ENCODE measurements at places on chromosomes 4 and X.

DNA sequence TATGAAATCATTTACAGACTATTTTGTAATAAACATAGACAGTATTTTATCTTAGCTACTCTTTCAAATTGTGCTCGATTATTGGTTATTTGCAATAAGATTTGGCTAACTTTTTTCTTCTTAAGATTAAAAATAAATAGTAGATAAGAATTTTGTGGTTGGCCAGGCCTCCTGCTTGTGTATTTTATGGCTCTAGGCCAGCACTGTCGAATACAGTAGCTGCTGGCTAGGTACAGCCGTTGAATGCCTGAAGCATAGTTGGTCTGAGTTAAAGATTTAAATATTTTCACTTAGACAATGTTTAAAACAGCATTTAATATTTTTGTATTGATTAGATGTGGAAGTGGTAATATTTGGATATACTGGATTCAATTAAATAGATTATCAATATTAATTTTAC, 481.0 kb downstream of the SPRY1 start:
- no peak for DNase-seq

DNA sequence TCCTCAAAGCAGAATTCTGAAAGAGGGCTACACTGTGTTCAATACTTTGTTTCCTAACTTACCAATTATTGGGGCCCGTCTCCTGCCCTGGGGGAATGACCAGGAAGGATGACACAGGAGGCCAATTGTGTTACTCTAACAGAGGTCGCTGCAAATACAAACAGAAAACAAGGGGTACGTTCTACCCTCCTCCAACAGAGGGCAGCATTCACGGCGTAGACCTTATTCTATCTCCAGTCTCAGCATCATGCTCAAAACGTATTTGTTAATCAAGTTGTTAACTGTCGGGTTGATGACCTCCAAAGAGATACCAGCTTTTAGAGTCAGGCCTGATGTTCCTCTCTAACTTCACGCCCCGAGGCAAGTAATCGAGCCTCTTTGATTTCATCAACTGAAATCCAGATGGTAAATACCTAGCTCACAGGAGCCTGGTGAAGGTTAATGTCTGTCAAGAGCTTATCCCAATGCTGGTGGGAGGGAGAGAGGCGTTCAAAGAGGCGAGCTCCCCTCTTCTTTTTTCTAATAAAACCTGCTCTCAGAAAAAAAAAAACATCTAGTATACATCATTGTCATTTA, 181.0 kb upstream of the KCNIP4 start:
- no peak for DNase-seq

GRCh38 chrX:107699616-107700015, 71.3 kb downstream of the PRPS1 start:
- DNase-seq, result no peak

DNA sequence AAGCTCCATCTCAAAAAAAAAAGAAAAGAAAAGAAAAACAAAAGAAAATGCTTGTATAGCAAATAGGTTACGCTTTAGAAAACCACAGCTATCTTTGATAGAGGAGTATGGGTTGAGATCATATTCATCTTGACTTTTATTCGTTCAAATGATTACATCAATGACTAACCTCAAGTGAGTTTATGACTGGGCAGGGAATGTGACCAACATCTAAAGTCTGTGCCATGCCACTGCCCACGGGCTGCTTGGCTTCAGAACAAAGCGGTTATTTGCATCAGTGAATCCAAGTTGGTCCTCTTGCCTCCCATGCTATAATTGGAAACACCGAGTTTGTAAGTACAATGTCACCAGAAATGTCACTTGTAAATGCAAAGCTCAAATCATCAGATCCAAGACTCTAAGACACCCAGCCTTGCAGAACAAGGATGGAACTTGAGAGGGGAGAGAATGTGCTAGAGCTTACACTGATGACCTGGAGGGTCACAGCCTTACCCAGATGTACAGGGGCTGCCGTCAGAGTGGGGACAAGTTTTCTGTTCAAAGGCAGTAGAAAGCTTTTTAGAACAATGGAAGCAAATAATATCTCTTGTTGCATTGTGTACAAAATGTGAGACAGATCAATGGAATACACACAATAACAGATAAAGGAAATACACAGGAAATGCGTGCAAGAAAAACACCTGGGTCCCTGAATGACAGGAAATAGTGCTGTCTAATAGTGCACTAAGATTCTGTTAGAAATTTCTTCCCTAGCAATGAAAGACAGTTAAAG, 8.4 kb upstream of the OPN1LW start:
- DNase-seq, result peak; percentile 30

GRCh38 chrX:739611-740010, 109.0 kb downstream of the SHOX start:
- DNase-seq, result no peak

DNA sequence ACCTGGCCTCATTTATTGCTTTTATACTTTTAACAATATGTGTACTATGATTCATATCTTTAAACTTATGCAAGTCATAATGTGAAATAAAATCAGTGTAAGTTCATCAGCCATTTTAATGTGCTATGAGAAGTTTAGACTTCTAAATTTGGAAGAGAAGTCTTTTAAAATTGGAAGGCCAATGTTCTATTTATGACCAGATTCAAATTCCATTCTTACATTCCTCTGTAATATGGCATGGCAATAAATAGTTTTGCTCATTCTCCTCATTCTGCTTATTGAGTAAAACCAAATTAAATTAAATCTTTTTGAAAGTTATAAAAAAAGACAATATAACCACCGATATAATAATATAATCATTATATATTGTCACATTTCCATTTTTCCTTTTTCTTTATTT, 126.2 kb downstream of the SORBS2 start:
- no peak for DNase-seq

DNA sequence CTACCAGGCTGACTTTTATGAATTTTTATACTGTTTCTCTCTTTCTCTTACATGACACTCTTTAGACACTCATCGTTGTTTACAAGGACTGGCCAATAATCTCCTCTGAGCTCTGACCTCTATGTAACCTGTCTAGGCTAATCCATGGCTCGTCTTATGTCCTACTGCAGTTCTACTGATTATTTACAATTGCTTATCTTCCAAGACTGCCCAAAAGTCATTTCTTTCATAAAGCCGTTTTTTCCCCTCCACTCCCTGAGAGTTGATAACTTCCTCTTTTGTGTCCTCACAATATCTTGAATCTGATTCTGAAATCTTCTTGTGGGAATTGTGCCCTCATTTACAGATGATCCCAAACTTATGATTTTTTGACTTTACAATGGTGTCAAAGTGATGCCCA, 18.3 kb upstream of the SNCA start:
- DNase-seq, result no peak

DNA sequence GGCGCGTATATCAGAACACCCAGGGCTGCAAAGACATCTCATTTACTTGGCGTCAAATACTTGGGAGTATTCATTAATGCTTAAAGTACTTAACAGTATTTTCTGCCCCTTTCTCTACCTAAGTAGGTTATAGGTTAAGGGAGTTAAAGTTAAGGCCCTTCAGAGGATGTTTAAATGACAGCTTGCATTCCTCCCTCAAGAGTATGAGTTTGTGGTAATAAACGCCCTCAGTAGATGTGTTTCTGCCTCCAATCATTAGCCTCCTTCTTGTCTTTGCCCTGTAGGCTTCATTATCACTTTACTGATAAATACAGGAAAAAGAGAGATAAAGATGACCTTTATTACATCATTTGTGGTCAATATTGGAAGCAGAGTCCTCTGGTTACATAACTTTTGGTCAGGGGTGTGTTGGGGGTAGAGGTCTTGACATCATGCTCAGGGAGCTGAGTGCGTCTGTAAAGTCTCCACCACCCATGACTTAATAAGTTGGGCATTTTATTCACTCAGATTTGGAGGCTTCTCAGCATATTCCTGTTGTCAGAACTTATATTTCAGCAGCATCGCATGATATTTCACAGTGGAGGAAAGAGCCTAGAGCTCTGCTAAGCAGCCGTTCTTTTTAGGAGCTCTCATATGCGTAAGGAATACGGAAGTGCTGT, 145.9 kb downstream of the CPE start:
- no peak for DNase-seq

- DNase-seq, result no peak
Observed at GRCh38 chr4:30495251-30495650, 224.9 kb upstream of the PCDH7 start.

GRCh38 chr4:77560170-77560569, 45.5 kb upstream of the CXCL13 start:
- DNase-seq, result no peak

DNA sequence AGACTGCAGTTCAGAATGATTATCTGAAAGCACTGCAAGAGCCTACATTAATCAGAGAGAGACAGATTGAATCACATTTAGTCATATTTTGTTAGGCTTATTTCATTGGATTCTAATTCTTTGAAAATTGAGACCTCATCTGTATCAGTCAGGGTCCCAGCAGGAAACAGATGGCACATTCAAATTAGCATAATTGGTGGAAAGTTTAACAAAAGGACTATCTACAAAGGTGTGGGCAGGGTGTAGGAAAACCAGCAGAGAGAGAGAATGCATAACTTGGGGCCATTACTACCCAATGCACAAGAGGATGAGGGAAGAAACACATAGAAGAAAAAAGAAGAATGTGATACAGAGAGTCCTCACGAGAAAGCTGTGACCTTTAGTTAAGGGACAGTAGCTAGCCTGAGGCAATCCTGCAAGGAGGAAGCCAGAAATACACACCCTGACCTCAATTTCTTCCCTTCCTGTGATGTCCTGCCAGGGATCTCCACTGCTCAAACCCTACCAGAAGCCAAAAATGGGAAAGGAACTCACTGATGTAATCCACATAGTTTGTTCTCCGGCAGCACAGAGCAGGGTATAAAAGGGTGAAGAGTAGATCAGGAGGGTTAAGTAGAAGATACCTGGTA, 17.7 kb upstream of the XKRX start:
- no peak for DNase-seq

DNA sequence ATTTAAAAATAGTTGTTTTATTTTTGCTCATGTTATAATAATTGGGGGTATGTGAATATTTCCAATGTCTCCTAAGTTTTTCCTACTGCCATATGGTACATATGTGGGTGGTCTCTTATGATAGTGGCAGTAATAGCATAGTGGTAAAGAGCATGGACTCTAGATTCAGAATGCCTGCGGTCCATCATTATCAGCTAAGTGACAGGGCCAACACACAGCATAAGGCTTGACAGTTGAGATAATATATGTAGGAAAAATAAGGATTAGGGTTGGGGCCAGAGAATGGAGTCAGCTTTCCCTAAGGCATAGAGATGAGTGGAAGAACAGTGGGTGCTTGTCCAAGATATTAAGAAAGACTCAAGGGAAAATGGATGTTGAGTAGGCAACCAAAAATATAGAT, 2707.5 kb downstream of the PCDH7 start:
- no peak for DNase-seq

GRCh38 chr4:56271131-56271530, 116.2 kb downstream of the AASDH start:
- no peak for DNase-seq

GRCh38 chrX:12986886-12987285, 12.0 kb downstream of the TMSB4X start:
- DNase-seq, result no peak

GRCh38 chrX:3299636-3300035, 46.8 kb downstream of the MXRA5 start:
- no peak for DNase-seq

DNA sequence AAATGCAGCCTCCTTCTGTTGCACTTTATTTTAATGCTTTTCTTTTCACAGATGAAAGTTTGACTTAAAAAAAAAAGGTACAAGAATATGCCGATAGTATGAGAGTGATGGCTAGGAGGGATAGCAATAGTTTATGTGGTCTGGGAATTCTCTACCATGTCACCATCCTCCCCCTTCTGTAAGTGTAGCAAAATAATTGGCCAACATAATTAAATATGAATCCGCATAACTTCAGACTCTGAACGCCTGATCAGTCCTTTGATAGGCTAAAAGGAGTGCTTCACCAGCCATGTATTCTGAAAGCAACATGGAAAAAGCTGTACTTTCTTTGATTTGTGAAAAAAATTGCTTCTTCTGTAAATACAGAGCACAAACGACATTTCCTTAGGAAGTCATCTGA, 95.7 kb upstream of the TTC29 start:
- DNase-seq, result no peak

DNA sequence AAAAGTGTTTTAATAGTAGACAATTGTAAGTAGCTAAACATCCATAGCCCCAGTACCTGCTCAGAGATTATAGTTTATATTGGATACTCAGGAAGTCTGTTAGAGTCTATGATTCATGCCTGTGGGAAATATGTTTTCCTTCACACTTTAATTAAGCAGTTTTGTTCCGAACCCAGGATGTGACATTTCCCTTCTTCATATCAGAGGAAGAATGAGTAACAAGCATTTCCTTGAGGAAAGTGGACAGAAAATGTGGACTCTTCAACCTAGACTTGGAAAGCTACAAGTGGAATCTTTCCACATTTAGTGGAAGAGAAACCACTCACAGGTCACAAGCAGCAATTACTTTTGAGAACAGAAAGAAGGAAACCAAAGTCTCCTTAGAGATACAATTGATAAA, 419.4 kb downstream of the C4orf33 start:
- DNase-seq, result no peak

- no peak for DNase-seq
Observed at GRCh38 chrX:47181301-47181700, 12.3 kb upstream of the UBA1 start.

GRCh38 chr4:182301736-182302135, 58.5 kb downstream of the TENM3 start:
- no peak for DNase-seq

GRCh38 chrX:40008791-40009461, 88.8 kb downstream of the BCOR start:
- DNase-seq, result no peak

GRCh38 chr4:139556071-139556723, at the start of gene SETD7:
SETD7 (minus strand) TSS chr4:139556219; CDS start chr4:139556137, 82 bp downstream.
- DNase-seq, result peak; percentile 46

DNA sequence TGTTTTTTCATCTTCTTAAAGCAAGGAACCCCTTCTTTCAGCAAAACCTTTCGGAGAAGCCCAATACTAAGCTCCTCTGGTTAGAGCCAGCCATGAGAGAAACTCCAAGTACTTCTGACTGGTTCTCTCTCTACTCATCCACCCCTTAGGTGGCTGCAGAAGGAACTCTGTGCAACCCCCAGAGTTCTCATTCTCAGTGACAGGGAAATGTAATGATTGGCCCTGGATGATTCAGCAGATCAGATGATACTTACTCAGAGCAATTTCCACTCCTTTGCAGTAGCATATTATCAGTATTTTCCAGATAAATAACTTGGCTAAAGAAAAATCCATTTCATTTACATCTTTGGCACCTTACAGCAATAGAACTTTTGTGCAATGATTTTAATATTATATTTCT, 3.2 kb downstream of the SPP1 start:
- DNase-seq, result no peak

- no peak for DNase-seq
Observed at GRCh38 chrX:25206778-25207177, 191.0 kb upstream of the ARX start.

DNA sequence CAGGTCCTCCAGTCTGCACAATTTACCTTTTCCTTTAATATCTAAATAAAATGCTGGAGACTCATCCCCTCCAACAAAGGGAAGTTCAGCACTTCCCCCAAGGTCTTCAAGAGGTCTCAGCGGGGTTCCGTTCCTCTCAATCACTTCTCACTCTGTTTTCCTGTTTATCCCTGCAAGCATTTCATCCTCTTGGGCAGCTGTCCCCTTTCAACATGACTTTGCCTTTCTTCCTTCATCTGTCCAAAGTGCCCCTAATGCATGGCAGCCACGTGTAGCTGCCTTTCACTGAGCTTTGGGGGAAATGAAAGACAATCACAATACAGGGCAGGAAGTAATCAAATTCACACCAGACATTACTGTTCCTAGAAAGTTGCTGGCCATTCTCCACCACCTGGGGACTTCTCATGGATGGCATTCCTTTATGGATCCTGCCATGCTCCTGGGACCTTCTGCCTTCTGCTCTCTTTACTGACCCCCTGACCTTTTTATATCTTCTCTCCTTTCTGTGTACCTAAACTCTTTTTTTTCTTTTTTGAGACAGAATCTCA, 79.7 kb upstream of the USP9X start:
- DNase-seq, result no peak
